Osteoblast (primary cell): ENCODE measurements at places on chromosomes 16 and 17. TPM values are rescaled to one million over a fixed set of nuclear protein-coding genes. Genes with fewer than 3 reads are reported as not detected.
A peak's percentile ranks its signal among the peaks of the same experiment; 100 is the strongest.

GRCh38 chr17:67994817-67995569, 1.3 kb downstream of the C17orf58 start:
- DNase-seq: peak; percentile 96

DNA sequence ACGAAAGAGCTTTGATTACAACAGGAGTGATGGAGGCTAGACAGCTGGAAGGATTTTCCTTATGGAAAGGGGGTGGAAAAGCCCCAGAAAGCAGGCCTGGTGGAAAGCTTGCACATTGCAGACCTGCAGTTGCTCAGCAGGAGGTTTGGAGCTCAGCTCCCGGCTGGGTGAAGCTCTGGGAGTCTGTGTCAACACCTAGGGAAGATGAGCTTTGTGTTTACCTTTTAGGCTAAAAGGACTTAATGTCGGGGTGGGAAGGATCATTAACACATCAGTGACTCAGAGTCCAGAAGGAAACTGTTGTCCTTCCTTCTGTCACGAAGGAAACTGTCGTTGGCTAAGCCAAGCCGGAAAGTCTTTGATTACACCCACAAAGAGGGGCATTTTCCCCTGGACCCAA, 48.2 kb downstream of the RAP1GAP2 start:
- no peak for DNase-seq

DNA sequence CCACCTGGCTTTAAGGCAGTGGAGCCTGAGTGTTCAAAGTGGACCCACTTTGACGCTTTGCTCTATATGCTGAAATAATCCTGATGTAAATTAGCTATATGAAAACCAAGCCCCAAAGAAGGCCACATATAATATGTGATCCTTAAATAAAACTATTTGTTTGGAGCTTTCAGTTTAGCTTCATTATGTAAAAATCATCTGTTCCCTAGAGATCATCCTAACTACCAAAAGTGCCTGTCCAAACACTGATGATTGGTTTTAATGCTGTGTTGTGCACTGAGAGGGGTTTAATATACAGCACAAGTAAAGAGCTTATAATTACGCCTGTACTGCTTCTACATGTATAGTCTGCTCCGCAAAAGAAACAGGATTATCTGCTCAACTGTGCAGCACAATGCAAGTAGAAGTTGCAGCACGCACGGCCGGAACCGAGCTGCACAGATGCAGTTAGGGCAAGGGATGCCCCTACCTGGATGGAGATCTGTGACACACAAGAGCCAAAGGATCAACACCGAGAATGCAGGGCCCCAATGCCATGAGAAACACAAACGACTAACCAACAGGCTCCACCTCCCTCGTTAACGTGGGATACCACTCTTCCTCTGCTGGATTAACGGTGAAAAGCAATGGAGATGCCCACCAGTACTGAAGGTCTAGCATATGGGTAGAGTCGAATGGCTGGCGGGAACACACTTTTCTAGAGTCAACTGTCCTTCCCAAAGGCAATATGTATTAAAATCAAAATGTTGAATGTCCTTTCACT, 20.5 kb downstream of the USP7 start:
- no peak for DNase-seq

DNA sequence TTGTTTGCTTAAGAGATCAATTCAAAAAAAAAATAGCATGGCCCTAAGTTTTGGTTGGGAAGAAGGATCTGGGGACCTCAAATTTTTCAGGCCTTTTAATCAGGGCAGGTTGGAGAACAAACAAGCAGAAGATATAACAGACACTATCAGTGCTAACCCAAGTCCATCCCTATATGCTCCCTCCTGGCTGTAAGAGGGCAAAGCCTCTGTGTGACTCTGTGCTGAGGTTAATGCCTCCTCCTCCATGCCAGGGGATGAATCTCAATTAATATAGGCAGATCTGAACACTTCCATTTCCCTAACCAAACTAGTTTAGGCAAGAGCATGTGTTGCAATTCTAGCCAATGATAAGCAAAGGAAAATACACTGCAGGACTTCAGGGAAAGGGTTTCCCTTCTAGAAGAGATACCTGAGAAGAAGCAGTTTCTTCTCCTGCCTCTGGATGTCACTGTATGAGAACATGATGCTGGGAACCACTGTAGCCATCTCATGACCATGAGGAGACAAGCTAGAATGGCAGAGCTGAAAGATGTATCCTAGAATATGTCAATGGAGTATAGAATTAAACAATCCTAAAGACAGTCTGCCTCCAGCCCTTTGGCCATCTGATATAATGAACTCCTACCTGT, 76.0 kb downstream of the CHD9NB start:
- peak; percentile 57 for DNase-seq

CSH1 gene
- not detected in 2 replicates for total RNA-seq

OR2C1 gene
- 0.29 TPM in 1 of 2 replicates, not detected in the other for total RNA-seq

DNA sequence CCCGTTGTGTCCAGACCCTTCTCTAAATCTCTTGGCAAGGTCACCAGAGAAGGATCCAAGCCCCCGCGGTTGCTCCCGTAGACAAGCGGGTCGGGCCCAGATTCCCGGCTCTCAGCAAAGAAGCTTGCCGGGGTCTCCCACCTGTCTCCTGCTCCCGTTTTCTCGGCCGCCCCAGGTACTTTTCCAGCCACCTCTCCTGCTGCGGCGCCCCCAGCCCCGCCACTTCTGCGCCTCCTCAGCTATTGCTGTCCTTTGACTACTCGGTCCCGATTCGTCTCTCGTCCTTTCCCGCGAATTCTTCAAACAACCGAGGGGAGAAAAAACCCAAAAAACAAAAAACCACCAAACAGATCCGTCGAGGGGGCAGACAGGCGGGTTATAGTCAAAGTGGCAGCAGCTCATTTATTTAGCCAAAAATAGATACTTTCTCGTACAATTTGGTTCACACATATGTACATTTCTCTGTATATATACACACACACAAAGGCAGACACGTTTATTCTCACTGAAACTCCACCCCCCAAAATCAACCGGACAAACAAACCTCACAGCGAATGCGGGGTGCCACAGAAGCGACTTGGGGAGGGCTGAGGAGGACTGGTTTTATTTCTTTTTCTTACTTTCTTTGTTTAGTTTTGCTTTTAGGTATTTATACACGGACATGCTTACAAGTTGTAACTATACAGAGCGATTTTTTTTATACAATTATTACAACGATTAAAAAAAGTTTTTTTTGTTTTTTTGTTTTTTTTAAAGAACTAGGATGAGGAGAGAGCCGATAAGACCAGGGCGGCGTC, 3.5 kb downstream of the IRX3 start:
- peak; percentile 79 for DNase-seq

- DNase-seq: peak; percentile 10
These were observed 24.1 kb upstream of the RPL13 start for GRCh38 chr16:89536371-89536770.

PRKAR1A gene
- 234 and 259 TPM in 2 replicates for total RNA-seq

GRCh38 chr17:37301288-37301687, 74.5 kb upstream of the C17orf78 start:
- DNase-seq: no peak

GRCh38 chr16:16797239-16797638, 418.3 kb downstream of the NPIPA7 start:
- no peak for DNase-seq

GRCh38 chr16:79587897-79588296, 12.6 kb downstream of the MAF start:
- DNase-seq: no peak

GRCh38 chr16:18803569-18804462, 2.5 kb upstream of the ARL6IP1 start:
- DNase-seq: no peak

GRCh38 chr16:50253514-50253910, 12.8 kb upstream of the ADCY7 start:
- DNase-seq: no peak

DNA sequence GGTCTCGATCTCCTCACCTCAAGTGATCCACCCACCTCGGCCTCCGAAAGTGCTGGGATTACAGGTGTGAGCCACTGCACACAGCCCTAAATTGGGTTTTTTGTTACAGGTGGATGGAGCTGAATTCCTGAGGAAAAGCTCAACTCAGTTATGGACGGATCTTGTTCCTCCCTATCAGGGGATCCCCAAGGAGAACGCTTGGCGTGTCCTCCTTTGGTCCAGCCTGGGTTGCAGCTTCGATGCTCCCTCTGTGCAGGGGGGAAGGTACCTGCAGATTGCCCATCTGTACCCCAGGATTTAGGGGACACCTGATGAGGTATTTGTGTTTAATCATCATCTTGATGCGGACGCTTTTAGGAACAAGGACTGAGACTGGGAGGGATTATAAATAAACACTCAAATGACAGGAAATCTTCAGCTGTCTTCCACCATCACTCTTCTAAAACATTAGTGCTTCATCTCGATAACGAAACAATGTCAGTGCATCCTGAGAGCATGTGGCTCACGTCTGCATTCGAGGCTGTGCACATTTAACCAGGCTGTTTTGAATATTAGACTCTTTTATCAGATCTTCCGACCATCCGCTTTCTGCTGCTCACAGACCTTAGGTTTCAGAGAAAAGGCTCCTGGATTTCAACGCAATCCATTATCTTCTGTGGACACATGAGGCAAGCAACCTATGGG, 18.2 kb upstream of the MEIOB start:
- no peak for DNase-seq

GRCh38 chr17:82214012-82214628, 1.5 kb upstream of the CCDC57 start:
- peak; percentile 57 for DNase-seq

XYLT2 gene
- 40.5 and 46.6 TPM in 2 replicates for total RNA-seq

SCNN1G gene
- total RNA-seq: not detected in 2 replicates
